A549 (cell line): ENCODE measurements at places on chromosomes 2 and 18.

- DNase-seq, result no peak
Measured at GRCh38 chr18:9475643-9476591, 604 bp downstream of the RALBP1 start.

DNA sequence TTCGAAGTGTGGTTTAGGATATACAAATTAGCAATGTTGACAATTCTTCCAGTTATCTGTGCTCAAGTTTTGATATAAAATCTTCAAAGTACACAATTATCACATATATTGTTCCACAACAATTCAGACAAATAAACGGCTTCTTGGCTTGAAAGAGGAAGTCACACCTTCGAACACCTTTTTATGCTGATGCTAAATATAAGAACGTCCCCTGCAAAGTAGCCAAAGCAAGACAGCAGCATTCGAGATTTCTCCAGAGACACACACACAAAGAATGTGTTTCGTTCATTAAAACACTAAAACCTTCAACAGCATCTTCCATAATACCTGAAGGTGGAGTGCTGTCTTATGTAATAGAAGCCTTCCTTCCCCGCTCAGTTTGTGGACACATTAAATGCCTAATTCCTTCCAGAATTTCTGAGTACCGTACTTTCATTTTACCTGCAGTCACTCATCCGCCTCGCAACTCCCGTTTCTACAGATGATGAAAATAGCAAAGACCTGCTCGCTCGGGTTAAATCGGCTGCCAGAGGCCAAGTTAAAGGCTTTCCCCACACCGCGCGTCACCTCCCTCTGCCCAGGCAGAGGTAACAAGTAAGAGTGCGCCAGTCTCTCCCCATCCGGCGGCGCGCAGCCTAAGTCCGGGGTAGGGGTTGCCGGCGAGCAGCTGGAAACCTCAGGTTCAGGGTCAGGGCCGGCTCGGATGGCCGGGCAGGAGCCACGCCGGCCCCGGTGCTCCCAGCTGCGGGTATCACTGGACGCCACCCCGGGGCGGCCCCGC, 847 bp downstream of the SERPINE2 start:
- peak; percentile 62 for DNase-seq

GRCh38 chr2:85648619-85649018, 19.4 kb downstream of the SFTPB start:
- peak; percentile 76 for DNase-seq

DNA sequence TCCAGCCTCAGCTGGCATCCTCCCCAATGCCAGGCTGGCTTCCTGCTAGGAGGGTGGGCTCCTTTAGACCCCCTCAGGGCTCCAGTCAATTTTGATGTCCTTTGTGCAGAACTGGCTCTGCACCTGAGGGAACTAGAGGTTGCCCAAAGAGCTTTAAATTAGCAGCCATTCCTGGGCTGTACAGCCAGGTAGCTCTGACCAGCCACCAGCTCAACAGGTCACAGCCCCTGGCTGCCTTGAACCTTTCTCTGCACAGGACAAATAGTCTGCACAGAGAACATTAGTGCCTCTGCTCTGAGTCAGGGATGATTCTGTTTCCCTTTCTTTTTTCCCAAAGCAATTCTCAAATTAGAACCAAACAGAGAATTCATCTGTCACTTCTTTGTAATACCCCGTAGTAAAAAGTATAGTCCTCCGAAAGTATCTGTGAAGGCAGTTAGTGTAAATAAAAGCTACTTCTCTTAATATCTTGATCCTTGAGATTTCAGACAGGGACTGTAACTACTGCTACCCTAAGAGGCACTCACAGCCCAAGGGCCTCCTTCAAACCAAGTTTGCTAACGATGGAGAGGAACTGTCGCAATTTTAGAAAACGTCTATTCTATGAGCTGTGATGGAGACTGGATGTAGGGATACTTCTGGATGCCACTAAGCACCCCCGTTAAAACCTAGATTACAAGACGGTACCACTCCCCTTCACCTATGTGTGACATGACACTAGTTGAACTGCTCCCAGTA, 3.0 kb downstream of the TTC32 start:
- no peak for DNase-seq

DNA sequence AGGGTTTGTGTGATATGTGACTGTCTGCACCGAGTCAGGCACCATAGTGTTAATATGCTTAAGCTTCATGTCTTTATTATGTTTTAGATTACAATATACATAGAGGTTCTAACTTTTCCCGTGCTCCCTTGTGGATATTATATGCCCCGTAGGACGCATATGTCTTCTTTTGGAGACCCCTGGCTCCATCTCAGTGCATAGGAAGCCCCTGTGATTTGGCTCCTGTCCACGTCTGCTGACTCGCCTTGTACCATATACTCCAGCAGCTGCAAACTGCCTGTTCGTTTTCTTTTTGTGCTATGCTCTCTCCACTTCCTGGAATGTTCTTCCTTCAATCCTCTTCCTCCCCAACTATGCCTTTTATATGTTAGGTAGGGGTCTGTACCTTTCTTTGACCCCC, 110.9 kb downstream of the PTRHD1 start:
- no peak for DNase-seq

GRCh38 chr18:61362511-61362910, 29.3 kb downstream of the CDH20 start:
- no peak for DNase-seq

DNA sequence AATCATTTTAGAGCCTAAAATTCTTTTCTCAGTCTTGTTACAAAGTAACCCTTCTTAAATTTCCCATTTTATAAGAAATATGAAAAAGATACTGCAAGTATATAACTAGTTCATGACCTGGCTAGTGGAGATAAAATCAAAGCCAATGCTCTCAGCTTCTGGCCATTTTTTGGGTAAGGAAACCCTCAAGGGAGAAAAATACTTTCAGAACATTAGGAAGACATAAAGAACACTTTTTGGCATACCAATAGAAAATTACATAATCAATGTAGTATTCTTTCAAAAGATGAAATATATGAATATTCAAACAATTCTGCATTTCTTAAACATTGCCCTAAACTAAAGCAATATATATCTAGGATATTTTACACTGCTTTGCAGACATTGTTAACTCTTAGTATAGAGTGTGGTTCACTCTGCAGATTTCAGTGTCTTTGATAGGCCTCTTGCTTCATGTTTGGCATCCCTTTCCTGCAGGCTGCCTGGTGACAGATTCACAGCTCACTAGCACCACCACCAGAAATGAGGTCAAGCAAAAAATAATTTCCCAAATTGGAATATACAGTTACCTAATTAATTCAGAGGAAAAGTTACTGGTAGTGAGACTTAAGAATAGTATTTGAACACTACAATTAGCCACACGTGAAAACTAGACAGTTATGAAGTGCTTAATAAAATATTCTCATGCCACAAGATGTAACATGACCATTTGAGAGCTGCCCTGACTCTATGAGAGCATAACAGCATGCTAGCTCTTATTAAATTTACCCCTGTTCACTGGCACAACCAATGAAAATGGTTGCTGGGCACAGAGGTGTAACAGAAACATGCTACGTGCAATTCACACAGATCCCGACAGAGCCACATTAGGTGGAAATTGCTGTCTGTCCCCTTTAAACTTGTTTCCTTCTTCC, 36.0 kb downstream of the PAIP2B start:
- DNase-seq, result no peak

DNA sequence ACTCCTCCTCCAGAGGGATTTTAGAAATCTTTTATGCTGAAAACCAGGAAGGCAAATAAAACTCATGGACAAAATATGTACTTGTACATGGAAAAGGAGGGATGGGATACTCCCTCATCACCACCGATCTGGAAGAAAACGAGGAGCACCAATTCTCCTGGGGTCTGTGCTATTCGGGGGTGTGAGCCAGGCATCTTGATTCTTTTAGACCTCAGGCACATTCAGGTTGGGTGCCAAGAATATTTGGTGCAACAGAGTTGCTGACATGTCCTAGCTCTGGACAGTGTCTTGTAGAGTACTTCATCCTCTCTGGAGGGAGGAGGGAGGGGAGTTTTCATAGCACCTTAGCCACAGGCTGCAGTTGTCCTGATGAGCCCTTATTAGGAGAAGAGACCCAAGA, 163.0 kb downstream of the PRKCE start:
- no peak for DNase-seq

GRCh38 chr18:34511879-34512278, 198.2 kb upstream of the DTNA start:
- no peak for DNase-seq

DNA sequence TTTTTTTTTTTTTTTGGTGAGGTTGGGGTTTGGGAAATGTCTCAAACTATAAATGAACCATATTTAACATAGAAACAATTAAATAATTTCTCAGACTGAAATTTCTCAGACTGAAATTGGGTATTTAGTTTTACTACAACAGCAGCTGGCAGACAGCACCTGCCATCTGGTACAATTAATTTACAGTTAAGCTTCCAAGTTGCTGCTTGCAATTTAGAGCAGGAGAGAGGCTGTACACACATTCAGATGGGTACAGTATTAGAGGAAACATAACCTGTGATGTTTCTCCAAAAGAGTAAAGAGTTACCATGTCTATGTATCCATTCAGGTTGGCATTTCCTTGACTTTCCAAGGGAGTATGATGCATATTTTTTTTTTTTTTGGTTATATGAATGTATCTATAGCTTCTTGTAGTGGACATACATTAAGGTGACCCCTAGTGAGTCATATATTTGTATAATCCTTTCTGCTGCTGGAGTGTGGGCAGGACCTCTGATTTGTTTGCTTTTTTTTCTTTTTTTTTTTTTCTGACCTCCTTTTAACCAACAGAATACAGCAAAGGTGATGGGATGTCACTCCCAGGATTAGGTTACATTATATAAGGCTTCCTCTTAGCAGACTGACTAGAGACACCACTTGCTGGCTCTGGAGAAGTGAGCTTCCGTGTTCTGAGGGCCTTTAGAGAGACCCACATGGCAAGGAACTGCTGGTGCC, 201.7 kb downstream of the PTH2R start:
- no peak for DNase-seq

DNA sequence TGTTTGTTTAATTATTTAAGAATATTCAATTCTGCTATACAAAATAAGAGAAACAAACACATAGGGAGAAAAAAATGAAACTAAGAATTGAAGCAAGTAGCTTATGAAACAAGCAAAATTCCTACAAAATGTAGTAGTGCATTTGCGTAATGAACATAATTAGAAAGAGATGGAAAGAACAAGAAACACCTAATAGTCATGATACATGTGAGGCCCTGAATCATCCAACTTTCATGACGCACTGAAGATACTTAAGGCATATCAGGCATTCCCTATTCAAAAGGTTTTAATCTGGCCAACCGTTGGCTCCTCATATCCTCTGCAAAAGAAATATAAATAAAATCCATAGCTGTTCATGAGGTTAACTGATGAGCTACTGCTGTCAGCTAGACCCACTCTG, 14.5 kb upstream of the NAB1 start:
- no peak for DNase-seq

GRCh38 chr18:59061914-59062642, 77.6 kb upstream of the SEC11C start:
- DNase-seq, result no peak

- no peak for DNase-seq
Measured at GRCh38 chr18:52288403-52289004, 51.5 kb upstream of the DCC start.

- no peak for DNase-seq
Measured at GRCh38 chr18:55515941-55516710, 71.9 kb downstream of the TCF4 start.

GRCh38 chr2:33205693-33206434, 259.1 kb downstream of the LTBP1 start:
- no peak for DNase-seq

- DNase-seq, result no peak
Measured at GRCh38 chr2:46366668-46367052, 69.5 kb downstream of the EPAS1 start.

DNA sequence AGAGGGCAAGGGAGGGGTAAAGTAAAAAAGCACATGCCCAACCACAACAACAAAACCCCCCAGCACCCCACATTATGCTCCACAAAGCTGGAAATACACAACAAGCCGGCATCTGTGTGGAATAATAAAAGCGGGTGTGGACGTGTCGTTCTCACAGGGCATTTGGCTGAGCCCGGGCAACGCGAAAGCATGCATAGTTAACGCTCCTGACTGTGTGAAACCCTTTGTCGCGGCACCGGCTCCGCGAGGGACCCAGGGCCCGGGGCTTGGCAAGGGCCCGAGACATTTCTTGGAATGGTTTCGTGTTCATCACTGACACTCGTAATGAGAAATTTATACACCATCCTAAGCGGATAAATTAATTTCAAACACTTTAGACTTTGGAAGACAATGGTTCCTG, 165.6 kb downstream of the INHBB start:
- DNase-seq, result no peak

GRCh38 chr2:228728961-228729360, 542.1 kb downstream of the PID1 start:
- no peak for DNase-seq

DNA sequence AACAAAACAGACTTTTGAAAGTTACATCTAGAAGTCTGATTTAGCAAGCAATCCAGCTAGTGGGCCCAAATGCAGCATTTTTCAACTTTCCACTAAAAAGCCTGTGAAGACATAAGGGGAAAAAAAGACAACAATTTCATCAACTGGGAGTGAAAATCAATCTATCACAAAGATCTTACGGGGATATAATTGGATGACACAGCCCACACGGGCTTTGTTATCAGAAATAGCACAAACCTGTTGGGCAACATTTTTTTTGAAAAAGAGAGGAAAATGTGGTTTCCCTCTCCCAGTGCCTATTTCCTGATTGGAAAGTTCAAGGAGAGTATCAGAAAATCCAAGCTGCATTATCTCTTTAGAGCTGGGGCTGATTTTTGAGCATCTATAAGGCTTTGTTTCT, 132.7 kb downstream of the EVA1A start:
- DNase-seq, result no peak

GRCh38 chr2:150425121-150425955, 62.1 kb downstream of the RND3 start:
- DNase-seq, result no peak

GRCh38 chr18:13005289-13005688, 14.1 kb downstream of the CEP192 start:
- DNase-seq, result no peak

GRCh38 chr18:57621246-57621604, 411 bp downstream of the NARS1 start:
- no peak for DNase-seq

DNA sequence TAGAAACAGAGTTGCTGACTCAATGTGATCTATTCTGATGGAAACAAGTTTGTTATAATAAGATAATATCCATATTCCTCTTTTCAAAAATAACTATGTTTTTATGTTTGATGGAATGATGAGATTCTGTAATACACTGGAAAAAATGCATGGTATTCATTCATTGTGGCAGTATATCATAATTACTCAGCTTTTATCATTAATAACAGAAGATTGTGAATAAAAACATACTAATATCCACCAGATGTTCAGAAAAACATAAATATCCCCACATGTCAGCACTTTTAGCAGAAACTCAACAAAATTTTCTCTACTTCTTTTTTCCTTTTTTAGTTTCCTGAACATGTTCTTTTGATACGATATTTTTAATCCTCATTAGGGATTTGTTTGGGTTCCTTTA, 130.9 kb upstream of the CAVIN2 start:
- DNase-seq, result no peak

DNA sequence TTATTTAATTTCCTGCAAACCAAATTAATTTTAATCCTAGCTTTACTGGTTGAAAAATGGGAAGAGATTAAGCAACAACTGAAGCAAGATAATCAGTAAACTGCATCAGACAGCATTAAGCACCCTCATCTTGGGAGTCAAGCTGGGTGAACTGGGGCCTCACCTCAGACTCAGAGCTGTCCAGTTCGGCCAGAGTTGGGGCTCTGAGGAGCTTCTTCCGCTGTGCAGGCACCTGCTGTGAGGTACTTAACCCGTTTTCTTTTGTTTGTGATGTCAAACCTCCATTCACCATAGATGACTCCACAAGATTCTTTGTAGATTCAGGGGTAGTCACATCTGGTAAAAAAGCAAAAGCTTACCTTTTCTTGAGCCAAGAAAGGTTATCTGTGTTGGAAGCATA, 71.8 kb downstream of the PRELID3A start:
- DNase-seq, result no peak
